Lower lobe of right lung (tissue), 2 donors: ENCODE measurements at places on chromosomes 6 and 20. TPM values are rescaled to one million over a fixed set of nuclear protein-coding genes. Genes with fewer than 3 reads are reported as not detected.

GRCh38 chr6:56843476-56844349 is 111.2 kb upstream of the BEND6 start:
- peak overlapping the region; percentile 81 for H3K27ac ChIP-seq
- peaks cover 7% of the 10 kb centered on the region for H3K4me1 ChIP-seq
- no peaks in the 10 kb centered on the region for H3K27me3 ChIP-seq
- DNase-seq: peak; percentile 81
- peak overlapping the region; percentile 67 for H3K4me3 ChIP-seq

DNA sequence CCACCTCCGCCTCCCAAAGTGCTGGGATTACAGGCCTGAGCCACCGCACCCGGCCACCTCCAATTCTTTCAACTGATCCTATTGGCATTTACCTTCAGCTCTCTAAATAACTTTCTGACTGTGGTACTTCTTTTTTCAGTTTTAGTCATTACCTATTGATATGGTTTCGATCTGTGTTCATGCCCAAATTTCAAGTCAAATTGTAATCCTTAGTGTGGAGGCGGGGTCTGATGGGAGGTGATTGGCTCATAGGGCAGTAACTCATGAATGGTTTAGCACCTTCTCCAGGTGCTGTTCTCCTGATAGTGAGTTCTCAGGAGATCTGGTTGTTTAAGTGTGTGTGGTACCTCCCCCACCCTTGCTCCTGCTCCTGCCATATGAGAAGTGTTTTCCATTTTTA is 140.9 kb downstream of the LPA start:
- no peak overlapping the region for H3K27ac ChIP-seq
- no peak overlapping the region for H3K4me3 ChIP-seq
- H3K36me3 ChIP-seq: no peaks in the 10 kb centered on the region
- H3K4me1 ChIP-seq: peaks cover 11% of the 10 kb centered on the region
- H3K27me3 ChIP-seq: no peaks in the 10 kb centered on the region

- no peaks in the 10 kb centered on the region for H3K4me1 ChIP-seq
- no peak overlapping the region for H3K4me3 ChIP-seq
- no peak for DNase-seq
- H3K36me3 ChIP-seq: peaks cover 49% of the 10 kb centered on the region
Measured at GRCh38 chr20:4885877-4886276, 115.4 kb downstream of the SLC23A2 start.

GRCh38 chr6:79421001-79421411 is 116.2 kb downstream of the LCA5 start:
- no peak overlapping the region for H3K27ac ChIP-seq
- H3K36me3 ChIP-seq: no peaks in the 10 kb centered on the region
- H3K4me3 ChIP-seq: no peak overlapping the region
- peaks cover 6% of the 10 kb centered on the region for H3K4me1 ChIP-seq

- H3K4me1 ChIP-seq: peaks cover 22% of the 10 kb centered on the region
- H3K27ac ChIP-seq: peak overlapping the region; percentile 98
- peak overlapping the region; percentile 66 for H3K4me3 ChIP-seq
- H3K27me3 ChIP-seq: no peaks in the 10 kb centered on the region
- H3K36me3 ChIP-seq: no peaks in the 10 kb centered on the region
- DNase-seq: peak; percentile 90
Measured at GRCh38 chr6:26521600-26522391, 16.4 kb upstream of the HMGN4 start.

GRCh38 chr6:110528101-110528929 is 51.9 kb upstream of the SLC22A16 start:
- H3K4me1 ChIP-seq: peaks cover 6% of the 10 kb centered on the region
- H3K27me3 ChIP-seq: no peaks in the 10 kb centered on the region
- no peaks in the 10 kb centered on the region for H3K36me3 ChIP-seq
- no peak for DNase-seq

- peaks cover 80% of the 10 kb centered on the region for H3K4me1 ChIP-seq
- H3K4me3 ChIP-seq: no peak overlapping the region
- DNase-seq: no peak
- H3K36me3 ChIP-seq: no peaks in the 10 kb centered on the region
- no peaks in the 10 kb centered on the region for H3K27me3 ChIP-seq
Measured at GRCh38 chr6:108618623-108619152, 58.0 kb downstream of the FOXO3 start.

- H3K27me3 ChIP-seq: no peaks in the 10 kb centered on the region
- H3K27ac ChIP-seq: peak overlapping the region; percentile 58
- H3K4me1 ChIP-seq: peaks cover 30% of the 10 kb centered on the region
Measured at GRCh38 chr20:50504231-50504823, 5.9 kb upstream of the PTPN1 start.

GRCh38 chr20:30922129-30922528 is 335.3 kb upstream of the DEFB115 start:
- no peaks in the 10 kb centered on the region for H3K4me1 ChIP-seq
- no peaks in the 10 kb centered on the region for H3K27me3 ChIP-seq
- no peak overlapping the region for H3K27ac ChIP-seq
- DNase-seq: peak; percentile 30

- no peak for DNase-seq
- no peak overlapping the region for H3K27ac ChIP-seq
- no peaks in the 10 kb centered on the region for H3K27me3 ChIP-seq
- no peaks in the 10 kb centered on the region for H3K4me1 ChIP-seq
- no peak overlapping the region for H3K4me3 ChIP-seq
Measured at GRCh38 chr20:48247961-48248360, 462.7 kb upstream of the SULF2 start.

- H3K4me3 ChIP-seq: no peak overlapping the region
- H3K27ac ChIP-seq: peak overlapping the region; percentile 81
- H3K4me1 ChIP-seq: peaks cover 45% of the 10 kb centered on the region
- no peaks in the 10 kb centered on the region for H3K36me3 ChIP-seq
Measured at GRCh38 chr6:166555086-166555485, 31.4 kb downstream of the RAMACL start.

GRCh38 chr20:32483351-32484224 is 101.5 kb downstream of the NOL4L start:
- peak overlapping the region; percentile 73 for H3K4me3 ChIP-seq
- peak overlapping the region; percentile 76 for H3K27ac ChIP-seq
- peaks cover 53% of the 10 kb centered on the region for H3K4me1 ChIP-seq
- H3K36me3 ChIP-seq: no peaks in the 10 kb centered on the region
- DNase-seq: peak; percentile 80
- no peaks in the 10 kb centered on the region for H3K27me3 ChIP-seq

DNA sequence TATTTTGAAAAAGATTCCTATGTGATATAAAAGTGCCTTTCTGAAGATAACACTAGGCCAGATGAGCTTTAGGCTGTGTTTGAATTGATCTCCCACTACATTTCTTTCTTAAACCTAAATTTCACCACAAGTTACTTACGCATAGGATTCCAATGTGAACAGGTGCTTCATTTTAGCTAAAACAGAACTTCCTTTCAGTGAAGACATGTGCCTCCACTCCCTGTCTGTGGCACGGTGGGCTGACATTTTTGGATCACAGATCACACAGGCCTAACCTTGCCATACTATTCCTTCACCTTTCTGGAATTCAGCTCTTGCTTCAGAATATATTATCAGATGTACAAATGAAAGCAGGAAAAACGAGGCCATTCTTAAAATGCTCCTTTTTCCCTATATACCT is 231.8 kb downstream of the SAMD5 start:
- DNase-seq: no peak
- H3K27me3 ChIP-seq: no peaks in the 10 kb centered on the region
- no peak overlapping the region for H3K4me3 ChIP-seq
- H3K27ac ChIP-seq: no peak overlapping the region
- no peaks in the 10 kb centered on the region for H3K4me1 ChIP-seq

- no peak overlapping the region for H3K27ac ChIP-seq
- H3K27me3 ChIP-seq: no peaks in the 10 kb centered on the region
- no peak for DNase-seq
- H3K4me3 ChIP-seq: no peak overlapping the region
- no peaks in the 10 kb centered on the region for H3K4me1 ChIP-seq
Measured at GRCh38 chr6:149035766-149036165, 281.7 kb upstream of the TAB2 start.

- peak overlapping the region; percentile 57 for H3K4me3 ChIP-seq
- peaks cover 34% of the 10 kb centered on the region for H3K27me3 ChIP-seq
- H3K4me1 ChIP-seq: peaks cover 17% of the 10 kb centered on the region
- H3K27ac ChIP-seq: no peak overlapping the region
Measured at GRCh38 chr6:153129873-153130514, 1.1 kb downstream of the RGS17 start.

DNA sequence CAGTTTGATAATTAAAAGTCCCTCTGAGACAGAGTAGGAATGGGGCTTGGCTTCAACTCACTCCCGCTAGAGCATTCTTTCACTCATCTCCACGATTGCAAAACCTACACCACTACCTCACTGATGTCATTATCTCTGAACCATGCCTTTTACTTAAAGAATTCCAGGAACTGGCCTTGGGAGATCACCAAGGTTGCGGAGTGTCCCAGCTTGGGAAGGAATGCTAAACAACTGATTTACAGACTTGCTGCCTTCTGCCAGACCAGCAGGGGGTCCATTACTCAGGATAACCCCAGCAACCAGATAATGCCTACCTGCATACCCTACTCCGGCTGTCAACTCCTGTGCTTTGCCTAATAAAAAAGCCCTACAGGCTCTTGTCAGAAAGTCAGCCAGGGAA is 102.2 kb upstream of the RALGAPA2 start:
- no peak overlapping the region for H3K27ac ChIP-seq
- H3K4me1 ChIP-seq: no peaks in the 10 kb centered on the region
- H3K27me3 ChIP-seq: no peaks in the 10 kb centered on the region
- DNase-seq: no peak
- H3K36me3 ChIP-seq: no peaks in the 10 kb centered on the region

GTSF1L gene
- total RNA-seq: not detected

TRIM38 gene
- total RNA-seq: 23.0 TPM

USP49 gene
- total RNA-seq: 3.9 TPM

DEF6 gene
- total RNA-seq: 21.5 TPM

ADGRF4 gene
- not detected for total RNA-seq

DEFB125 gene
- not detected for total RNA-seq

F13A1 gene
- total RNA-seq: 187 TPM

AIF1 gene
- 109 TPM for total RNA-seq

PROKR2 gene
- total RNA-seq: not detected
